Keratinocyte (primary cell): ENCODE measurements at places on chromosomes 5 and 9.

GRCh38 chr9:6417186-6417585, 4.2 kb downstream of the UHRF2 start:
- H3K36me3 ChIP-seq: peaks cover 8% of the 10 kb centered on the region
- H3K4me1 ChIP-seq: peaks cover 26% of the 10 kb centered on the region
- no peak overlapping the region for H3K4me3 ChIP-seq
- no peak for DNase-seq
- H3K27me3 ChIP-seq: no peaks in the 10 kb centered on the region
- no peak overlapping the region for H3K27ac ChIP-seq

DNA sequence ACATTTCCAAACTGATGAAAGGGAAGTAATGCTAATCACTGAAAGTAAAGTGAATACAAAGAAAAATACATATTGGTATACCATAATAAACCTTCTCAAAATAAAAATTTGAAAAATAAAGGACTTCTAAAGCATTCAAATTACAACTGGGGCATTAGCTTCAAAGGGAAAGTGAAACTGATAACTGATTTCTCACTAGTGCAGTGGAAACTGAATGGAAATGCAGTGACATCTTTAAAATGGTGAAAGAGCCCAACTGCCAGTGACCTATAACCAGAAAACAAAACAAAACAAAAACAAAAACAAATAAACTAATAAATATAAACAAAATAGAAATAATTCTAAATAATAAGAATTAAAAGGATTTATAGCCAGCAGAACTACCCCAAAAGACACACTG, 297.5 kb upstream of the GRIN3A start:
- H3K4me3 ChIP-seq: no peak overlapping the region
- DNase-seq: no peak
- no peak overlapping the region for H3K27ac ChIP-seq
- no peaks in the 10 kb centered on the region for H3K27me3 ChIP-seq
- no peaks in the 10 kb centered on the region for H3K36me3 ChIP-seq

DNA sequence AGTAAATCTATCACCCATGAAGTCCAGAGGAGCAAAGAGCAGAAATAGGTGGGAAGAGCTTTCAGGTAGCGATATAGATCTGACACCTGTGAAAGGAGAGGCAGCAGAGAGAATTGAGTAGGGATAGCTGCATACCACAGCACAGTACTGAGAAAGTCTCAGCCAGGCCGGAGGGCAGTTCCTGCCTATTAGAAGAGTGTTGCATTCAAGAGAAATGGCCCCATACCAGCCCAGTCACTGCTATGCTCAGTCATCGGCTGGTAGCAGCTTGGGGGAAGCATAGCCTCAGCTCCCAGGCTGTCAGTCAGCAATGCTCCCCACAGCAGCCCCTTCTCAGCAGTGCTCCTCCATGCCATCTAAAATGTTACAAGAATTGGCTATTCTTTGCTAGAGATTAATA, 285.1 kb upstream of the CDH6 start:
- no peak overlapping the region for H3K4me3 ChIP-seq
- no peaks in the 10 kb centered on the region for H3K27me3 ChIP-seq
- no peaks in the 10 kb centered on the region for H3K4me1 ChIP-seq
- no peaks in the 10 kb centered on the region for H3K36me3 ChIP-seq
- no peak overlapping the region for H3K27ac ChIP-seq

DNA sequence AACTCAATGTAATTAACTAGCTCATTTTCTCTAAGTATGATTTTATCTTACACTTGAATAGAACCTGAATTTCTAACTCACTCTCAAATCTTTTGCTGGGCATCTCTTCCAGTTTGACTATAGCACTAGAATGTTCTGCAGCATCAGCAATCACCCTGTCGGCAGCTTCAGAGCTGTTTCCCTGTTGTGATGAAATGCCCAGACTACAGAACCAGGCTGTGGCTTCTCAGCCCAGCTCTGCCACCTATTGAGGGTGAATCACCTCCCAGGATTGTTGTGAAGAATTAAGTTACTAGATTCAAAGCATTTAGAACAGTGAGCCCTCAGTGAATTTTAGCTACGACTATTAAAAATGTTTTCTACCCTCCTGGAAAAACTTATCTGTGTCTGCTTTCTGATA, 90.4 kb upstream of the ANKRD55 start:
- H3K27me3 ChIP-seq: no peaks in the 10 kb centered on the region
- peaks cover 5% of the 10 kb centered on the region for H3K4me1 ChIP-seq
- H3K4me3 ChIP-seq: no peak overlapping the region
- DNase-seq: no peak
- H3K36me3 ChIP-seq: no peaks in the 10 kb centered on the region

DNA sequence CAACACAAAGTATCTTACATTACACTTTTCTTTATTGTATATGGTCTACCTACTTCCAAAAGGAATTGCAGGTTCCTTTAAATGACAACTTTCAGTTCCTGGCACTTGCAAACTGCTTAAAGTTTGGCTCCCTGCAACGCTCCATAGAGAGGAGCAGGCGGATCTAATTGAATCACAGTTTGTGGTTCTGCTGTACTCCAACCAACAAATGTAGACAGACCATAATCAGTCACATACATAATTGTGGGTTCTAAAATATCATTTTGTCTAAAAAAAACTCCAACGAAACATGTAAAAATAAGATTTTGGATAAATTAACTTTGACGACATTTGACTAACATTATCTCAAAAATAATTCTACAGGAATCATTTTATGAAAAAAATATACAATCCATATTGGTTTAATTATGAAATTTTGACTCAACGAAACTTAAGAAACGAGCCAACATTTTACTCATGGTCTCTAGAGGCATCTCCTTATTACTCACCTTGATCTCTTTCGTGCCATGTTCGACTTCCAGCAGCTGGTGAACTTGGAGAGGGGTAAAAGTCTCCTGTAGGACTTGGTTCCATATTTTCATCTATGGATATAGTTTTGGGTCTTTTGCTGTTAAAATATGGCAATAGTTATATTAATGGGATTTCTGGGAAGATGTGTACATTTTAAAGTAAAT, 167.6 kb downstream of the NFIB start:
- DNase-seq: no peak
- no peaks in the 10 kb centered on the region for H3K36me3 ChIP-seq
- no peak overlapping the region for H3K27ac ChIP-seq
- H3K4me3 ChIP-seq: no peak overlapping the region

GRCh38 chr9:106417685-106418084, 445.3 kb upstream of the ZNF462 start:
- H3K27me3 ChIP-seq: no peaks in the 10 kb centered on the region
- H3K36me3 ChIP-seq: no peaks in the 10 kb centered on the region
- no peak overlapping the region for H3K4me3 ChIP-seq
- peaks cover 14% of the 10 kb centered on the region for H3K4me1 ChIP-seq
- H3K27ac ChIP-seq: no peak overlapping the region
- no peak for DNase-seq
